ENCODE measurements at places on chromosomes 16 and 17. TPM values are rescaled to one million over a fixed set of nuclear protein-coding genes. Genes with fewer than 3 reads are reported as not detected.

CLDN7 gene
- total RNA-seq: 43.1 TPM

DNA sequence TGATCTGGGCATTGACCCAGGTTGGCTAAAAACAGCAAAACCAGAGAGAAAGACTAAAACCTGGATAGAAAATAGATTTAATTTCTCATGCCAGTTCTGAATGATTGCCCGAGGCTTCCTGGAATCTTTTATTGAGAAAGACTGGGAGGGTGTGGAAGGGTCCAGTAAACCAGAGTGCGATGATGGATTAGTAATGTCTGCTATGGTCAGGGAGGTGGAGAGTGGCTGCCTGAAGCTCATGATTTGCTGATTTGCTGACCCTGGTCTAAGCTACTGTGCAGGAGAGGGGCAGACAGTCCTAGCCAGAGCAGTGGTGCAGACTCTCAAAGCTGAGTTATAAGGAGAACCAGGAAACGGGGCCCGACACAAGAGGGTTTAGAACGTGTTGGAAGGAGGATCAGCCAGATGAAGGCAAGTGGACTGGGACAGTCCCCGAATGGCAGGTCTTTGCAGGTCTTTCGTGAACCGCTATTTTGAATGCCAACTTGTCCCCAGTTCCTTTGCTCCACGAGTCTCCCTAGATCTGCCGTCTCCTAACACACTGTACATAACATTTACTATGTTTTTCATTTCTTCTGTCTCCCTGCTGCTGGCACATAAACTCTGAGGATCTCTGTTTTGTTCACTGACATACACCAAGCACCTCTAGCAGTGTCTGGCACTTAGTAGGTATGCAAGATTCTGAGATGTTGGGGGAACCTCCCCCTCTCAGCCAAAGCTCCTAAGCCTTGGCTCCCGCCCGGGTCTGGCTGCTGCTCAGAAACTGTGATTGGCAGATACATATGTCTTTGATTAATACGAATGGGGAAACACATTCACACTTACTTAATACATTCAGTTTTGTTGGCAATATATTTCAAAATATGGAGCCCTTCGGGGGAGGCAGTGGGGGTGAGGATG, 237.3 kb upstream of the TNRC6C start:
- H3K4me1 ChIP-seq: no peaks in the 10 kb centered on the region
- H3K36me3 ChIP-seq: no peaks in the 10 kb centered on the region
- no peak overlapping the region for H3K27ac ChIP-seq

GRCh38 chr16:57106767-57107166, 14.4 kb downstream of the CPNE2 start:
- peaks cover 22% of the 10 kb centered on the region for H3K4me1 ChIP-seq
- H3K27me3 ChIP-seq: no peaks in the 10 kb centered on the region
- no peaks in the 10 kb centered on the region for H3K36me3 ChIP-seq

NOS2 gene
- total RNA-seq: 0.08 TPM

DNA sequence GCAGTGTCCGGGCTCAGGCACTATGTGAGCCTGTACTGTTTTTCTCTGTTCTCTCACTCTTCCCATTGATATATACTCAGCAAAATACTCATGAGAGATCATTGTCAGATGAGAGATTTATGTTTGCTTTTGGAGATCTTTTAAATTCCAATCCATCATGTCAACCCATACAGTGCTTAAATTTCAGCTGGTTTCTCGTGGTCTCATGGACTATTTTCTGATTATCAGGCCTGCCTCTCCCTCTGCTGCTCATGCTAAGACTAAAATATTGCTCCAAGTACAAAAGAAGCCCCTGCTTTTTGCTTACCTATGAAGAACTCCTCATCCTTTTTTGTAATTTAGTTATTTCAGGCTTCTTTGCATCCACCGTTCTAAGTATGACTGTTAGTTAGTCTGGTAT, 547.2 kb downstream of the KCNJ2 start:
- no peaks in the 10 kb centered on the region for H3K4me1 ChIP-seq
- no peaks in the 10 kb centered on the region for H3K27me3 ChIP-seq
- DNase-seq: no peak
- no peak overlapping the region for H3K27ac ChIP-seq

PPY gene
- not detected for total RNA-seq

GRCh38 chr16:49543631-49543946, 170.0 kb downstream of the C16orf78 start:
- no peaks in the 10 kb centered on the region for H3K27me3 ChIP-seq
- H3K4me1 ChIP-seq: no peaks in the 10 kb centered on the region
- H3K27ac ChIP-seq: no peak overlapping the region
- H3K36me3 ChIP-seq: no peaks in the 10 kb centered on the region

DNA sequence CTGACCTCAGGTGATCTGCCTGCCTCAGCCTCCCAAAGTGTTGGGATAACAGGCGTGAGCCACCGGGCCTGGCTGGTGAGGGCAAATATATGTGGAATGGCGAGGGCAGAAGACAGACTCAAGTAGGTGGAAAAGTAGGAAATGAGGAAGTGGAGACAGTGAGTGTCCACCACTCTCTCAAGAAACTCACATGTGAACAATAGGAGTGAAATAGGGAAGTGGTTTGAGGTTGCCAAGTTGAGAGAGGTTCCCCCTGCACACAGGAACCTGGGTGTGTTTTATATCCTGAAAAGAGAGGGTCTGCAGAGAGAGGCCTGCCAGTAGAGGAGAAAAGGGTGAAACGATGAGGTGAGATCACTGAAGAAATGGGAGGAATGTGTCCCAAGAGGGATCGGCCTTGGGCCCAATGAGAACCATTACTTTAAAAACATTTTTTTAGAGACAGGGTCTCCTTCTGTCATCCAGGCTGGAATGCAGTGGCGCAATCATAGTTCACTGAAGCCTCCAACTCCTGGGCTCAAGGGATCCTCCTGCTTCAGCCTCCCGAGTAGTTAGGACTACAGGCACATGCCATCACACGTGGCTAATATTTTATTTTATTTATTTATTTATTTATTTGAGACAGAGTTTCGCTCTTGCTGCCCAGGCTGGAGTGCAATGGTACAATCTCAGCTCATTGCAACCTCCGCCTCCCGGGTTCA, 17.1 kb upstream of the CORO1A start:
- H3K4me3 ChIP-seq: no peak overlapping the region
- H3K27ac ChIP-seq: no peak overlapping the region
- no peaks in the 10 kb centered on the region for H3K27me3 ChIP-seq
- H3K36me3 ChIP-seq: no peaks in the 10 kb centered on the region
- no peak for DNase-seq

- no peaks in the 10 kb centered on the region for H3K36me3 ChIP-seq
- H3K4me1 ChIP-seq: peaks cover 4% of the 10 kb centered on the region
- H3K27ac ChIP-seq: no peak overlapping the region
- no peak for DNase-seq
Observed at GRCh38 chr16:85697431-85697830, 8.7 kb upstream of the GINS2 start.

DNA sequence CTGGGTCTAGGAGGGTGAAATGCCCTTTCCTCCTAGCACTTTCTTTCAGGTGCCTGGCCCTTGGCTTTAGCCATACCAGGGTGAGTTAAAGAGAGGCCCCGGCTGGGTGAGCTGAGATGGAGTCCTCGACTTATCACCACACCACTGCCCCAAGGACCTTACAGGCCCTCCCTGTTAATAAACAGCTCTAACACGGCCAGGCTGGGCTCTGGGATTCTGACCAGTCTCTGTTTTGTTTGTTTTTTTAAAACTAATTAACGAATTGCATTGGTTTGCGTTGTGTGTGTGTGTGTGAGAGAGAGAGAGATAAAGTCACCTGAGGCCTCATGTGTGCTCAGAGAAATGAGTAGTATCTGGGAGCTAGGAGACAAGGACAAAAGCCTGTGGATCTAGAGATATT, 14.3 kb downstream of the MYL4 start:
- no peak for DNase-seq
- no peak overlapping the region for H3K27ac ChIP-seq
- no peaks in the 10 kb centered on the region for H3K36me3 ChIP-seq
- H3K4me1 ChIP-seq: peaks cover 3% of the 10 kb centered on the region

Measured in Panc1 (cell line).